Panc1 (cell line): ENCODE measurements at places on chromosomes 2 and 18.
A peak's percentile ranks its signal among the peaks of the same experiment; 100 is the strongest.

- DNase-seq = peak; percentile 22
Observed at GRCh38 chr18:63936156-63936931, 12.8 kb upstream of the HMSD start.

- no peak for DNase-seq
Observed at GRCh38 chr2:67752969-67753368, 309.8 kb downstream of the C1D start.

- no peak for DNase-seq
Observed at GRCh38 chr2:65358678-65359400, 73.6 kb downstream of the SPRED2 start.

DNA sequence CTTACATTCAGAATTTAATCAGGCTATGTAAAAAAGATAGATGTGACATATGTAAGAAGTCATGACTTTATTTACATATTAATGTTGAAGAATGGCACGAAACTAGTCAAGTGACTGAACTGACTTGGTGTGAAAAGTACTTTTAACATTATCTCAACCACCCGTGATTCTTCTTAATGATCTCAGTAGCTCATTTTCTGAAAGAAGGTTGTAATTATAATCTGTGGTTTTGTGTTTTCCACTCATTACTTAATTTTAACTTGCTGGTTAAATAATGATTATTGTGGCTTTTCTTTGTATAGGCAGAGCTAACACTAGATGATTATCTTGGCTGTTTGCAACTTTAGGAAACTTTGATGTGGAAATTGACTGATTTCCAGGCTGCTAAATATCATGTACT, 18.5 kb downstream of the KCNJ13 start:
- no peak for DNase-seq

DNA sequence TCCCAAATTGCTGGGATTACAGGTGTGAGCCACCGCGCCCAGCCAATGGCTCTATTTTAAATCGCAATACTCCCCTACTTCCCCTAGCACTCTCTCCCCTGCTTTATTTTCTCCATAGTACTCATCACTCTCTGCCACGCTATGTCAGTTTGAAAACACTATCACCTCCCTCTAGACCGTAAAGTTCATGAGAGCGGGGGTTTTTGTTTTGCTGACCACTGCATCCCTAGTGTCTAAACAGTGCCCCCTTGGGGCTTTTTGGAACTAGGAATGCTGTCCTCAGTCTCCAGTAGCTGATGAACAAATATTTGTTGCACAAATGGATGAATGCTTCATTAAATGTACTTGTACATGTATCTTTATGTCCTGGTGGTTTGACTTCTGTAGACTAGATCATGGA, 44.1 kb downstream of the ATOH8 start:
- DNase-seq = no peak

- no peak for DNase-seq
Observed at GRCh38 chr2:96138179-96139145, at the start of gene ASTL. Gene ASTL (minus strand): TSS chr2:96138502. CDS start chr2:96138436, 66 bp downstream.

- no peak for DNase-seq
Observed at GRCh38 chr2:129740504-129740903, 239.0 kb upstream of the RAB6C start.

DNA sequence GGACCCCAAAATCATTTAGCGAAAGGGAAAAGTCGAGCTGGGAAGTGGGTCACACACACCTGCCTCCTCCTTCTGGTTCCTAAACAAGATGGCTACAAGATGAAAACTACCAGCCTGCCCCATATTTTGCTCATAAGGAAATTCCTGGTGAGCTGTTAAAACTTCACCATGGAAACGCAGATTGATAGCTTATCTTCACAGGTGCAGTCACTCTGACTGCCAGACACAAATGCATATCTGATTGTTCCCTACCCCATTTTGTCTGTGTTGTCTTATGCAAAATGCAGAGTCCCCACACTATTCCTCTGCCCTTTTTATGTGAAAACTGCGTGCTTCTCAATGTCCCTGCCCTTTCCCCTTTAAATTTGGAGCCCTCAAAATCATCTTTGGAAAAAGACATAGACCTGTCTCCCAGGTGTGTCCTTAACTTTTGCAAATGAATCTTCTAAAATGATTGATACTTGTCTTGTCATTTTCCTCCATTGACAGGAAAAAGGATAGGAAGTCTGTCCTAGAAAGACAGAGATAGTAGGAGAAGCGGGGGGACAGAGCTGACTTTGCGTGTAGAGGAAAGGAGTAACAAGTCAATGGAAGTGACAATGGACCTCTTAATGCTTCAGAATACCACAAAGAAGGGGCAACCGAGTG, 38.9 kb upstream of the THOC1 start:
- no peak for DNase-seq

- no peak for DNase-seq
Observed at GRCh38 chr18:21085579-21086166, 25.9 kb downstream of the ROCK1 start.

DNA sequence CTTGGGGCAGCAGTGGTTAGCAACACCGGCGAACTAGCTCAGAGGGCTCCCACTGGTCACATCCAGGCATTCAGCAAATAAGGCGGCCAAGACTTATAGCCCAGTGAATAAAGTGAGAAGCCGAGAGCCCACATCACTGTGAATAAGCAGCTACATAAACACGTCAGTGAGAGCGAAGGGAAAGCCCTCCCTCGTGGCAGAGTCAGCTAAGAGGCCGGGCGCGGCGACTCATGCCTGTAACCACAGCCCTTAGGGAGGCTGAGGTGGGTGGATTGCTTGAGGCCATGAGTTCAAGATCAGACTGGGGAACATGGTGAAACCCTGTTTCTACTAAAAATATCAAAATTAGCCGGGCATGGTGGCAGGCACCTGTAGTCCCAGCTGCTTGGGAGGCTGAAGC, 5.2 kb downstream of the D2HGDH start:
- DNase-seq = no peak

DNA sequence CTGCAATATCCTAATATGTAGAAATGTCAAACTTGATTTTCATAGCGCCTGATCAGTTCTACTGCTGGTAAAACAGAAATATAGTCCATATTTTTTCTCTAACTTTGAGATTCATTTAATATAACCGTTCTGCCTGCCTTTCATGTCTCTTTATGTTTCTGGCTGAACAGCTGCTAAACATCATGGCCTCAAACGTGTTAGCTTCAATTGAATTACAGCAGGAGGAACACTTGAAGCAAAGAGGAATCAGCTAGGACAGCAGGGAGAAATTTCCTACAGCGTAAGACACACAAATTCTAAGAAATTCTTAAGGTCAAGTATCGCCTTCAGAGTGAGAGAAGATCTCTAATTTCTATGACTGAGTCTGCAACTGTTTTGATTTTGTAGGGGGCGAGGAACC, 433.2 kb downstream of the FBXO15 start:
- no peak for DNase-seq

DNA sequence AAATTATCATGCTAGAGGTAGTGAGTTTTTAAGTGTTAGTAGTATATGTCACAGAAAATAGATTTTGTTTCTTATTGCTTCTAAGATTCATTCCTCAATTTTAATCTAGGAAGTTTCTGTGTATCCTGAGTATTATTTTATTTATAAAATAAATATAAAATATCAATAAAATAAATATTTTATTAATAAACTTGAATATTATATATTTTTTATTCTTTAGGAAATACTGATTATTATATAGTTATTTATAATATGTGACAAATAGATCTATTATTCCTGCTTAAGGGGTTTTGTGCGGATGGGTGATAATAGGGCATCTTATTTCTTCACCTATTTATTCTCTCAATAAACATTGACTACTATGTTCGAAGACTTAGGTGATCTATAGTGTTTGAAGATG, 191.0 kb downstream of the ZNF407 start:
- no peak for DNase-seq

DNA sequence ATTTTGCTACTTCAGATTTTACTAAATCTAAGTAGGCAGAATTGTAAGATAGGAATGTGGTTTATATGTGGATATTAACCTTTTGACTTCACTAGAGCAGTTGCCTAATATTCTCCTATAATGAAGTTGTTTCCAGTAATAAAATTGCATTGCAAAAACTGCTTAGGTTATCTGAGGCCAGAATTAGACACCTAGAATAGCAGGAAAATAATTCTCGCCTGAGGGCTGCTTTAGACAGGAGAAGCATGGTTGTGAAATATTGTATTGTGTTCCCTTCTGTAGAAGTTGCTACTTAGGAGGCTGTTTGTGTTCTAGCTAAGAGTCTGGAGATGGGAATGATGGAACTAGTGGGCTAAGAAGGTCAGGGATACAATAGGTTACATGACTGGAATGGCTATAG, 146.3 kb downstream of the PLCL1 start:
- DNase-seq = no peak

DNA sequence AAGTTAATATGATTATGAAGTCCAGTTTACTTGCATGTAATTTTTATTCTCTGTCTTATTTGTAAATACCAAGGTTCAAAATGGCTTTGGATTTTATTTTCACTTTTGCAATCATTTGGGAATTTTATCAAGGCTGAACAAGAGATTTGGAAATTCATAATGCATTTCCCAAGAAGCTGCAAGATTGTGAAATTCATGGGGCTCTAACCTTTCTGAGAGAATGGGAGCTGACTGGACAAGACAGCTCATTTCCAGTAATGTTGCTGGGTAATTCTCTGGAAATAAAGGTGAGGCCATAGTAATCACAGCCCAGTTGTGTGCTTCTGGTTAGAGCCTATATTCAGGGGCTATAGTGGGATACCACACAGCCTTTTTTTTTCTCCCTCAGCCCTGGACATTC, 21.5 kb upstream of the NABP1 start:
- DNase-seq = no peak
